ENCODE measurements at places on chromosomes 1 and 21. TPM values are rescaled to one million over a fixed set of nuclear protein-coding genes. Genes with fewer than 3 reads are reported as not detected.

DNA sequence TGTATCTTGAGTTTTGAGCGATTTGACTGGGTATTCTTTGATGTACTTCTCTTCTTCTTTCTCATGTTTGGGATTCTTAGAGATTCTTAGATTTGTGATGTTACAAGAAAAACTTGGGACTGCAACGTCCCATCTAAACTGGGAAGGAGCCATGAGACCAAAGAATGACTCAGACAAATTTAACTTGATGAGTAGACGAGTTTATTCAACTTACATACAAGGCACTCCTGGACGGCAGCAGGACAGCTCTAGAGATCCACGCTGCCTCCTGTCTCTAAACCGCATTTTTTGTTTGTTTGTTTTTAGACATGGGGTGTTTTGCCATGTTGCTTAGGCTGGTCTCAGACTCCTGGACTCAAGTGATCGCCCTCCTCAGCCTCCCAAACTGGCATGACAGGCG, 137.1 kb downstream of the PIK3R3 start:
- DNase-seq, result no peak

The NGF gene
- total RNA-seq, result not detected

DNA sequence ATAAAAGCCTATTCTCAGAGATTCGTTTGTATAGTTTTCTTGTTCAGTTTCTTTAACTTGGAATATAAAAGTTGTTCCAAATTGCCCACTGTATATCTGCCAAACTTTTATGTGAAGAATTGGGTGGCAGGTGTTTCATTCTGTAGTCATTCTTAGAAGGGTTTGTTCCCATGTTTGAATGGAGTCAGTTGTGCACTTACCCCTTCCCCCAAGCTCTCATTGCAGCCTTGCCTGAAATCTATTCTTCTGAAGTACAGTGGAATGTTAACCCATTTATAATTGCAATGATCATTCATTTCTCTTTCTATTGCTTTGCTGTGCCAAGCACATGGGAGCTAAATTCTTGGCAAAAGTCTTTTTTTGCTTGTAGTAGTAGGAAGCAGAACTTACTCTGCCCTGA, 375.3 kb upstream of the C1orf87 start:
- DNase-seq, result no peak

DNA sequence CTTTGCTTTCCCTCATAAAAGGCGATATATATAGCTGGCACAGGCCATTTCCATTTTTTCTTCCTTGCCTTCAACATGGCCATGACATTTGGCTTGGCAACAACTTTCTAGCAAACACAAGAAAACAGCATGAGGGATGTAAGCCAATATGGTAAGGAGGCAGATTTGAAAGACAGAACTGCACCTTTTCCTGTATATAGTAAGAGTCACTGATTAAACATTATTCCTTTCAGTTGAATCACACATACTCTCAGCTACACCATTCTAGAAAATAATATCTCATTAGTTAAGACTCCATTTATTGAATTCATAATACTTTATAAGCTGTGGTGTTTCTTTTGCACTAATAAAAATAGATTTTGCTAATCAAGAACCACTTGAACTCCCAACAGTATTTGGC, 9.5 kb downstream of the SIKE1 start:
- DNase-seq, result no peak

DNA sequence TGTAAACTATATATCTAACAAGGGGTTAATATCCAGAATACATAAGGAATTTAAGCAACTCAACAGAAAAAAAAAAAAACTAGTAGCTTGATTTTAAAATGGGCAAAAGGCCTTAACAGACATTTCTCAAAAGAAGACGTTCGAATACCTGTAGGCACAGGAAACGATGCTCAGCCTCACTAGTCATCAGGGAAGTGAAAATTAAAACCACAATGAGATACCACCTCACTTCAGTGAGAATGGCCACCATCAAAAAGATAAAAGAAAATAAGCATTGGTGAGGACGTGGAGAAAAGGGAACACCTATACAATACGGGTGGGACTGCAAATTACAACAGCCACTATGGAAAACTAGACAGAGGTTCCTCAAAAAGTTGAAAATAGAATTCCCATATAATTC, 37.3 kb downstream of the NPHP4 start:
- DNase-seq, result no peak

DNA sequence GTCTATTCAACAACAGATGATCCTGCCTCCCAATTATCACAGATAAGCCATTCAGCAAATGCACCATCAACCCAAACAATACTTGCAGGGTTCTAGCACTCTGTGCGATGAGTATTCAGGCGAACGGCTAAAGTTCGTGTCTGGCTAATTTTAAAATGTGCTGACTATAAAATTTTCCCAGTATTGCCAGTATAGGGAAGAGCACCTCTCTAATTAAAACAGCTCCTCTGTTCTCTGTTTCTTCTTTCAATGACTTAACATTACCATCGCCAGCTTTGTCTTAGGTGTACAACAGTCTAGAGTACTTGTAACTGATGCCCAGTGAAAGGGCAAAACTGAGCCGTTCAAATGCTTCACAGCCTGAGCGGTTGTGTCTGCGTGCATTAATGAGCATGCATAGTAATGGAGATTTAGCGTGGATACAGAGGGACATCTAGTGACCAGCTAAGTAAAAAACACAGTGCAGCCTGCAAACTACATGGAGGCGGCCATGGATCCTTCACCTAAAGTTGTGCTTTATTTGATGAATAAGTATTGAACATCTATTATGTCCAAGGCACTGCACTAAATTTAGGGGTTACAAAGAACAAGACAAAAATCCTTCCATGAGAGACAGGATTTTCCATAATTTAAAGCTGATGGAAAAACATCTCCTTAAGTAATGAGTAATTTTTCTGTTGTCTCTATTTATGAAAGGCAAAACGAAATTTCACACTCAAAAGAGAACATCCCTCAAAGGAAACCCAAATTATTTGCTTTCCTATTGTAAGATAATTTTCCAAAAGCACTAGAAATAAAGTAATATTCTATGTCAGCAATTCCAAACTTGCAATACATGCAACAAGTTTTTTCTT, 120.0 kb downstream of the SETD4 start:
- DNase-seq, result no peak

DNA sequence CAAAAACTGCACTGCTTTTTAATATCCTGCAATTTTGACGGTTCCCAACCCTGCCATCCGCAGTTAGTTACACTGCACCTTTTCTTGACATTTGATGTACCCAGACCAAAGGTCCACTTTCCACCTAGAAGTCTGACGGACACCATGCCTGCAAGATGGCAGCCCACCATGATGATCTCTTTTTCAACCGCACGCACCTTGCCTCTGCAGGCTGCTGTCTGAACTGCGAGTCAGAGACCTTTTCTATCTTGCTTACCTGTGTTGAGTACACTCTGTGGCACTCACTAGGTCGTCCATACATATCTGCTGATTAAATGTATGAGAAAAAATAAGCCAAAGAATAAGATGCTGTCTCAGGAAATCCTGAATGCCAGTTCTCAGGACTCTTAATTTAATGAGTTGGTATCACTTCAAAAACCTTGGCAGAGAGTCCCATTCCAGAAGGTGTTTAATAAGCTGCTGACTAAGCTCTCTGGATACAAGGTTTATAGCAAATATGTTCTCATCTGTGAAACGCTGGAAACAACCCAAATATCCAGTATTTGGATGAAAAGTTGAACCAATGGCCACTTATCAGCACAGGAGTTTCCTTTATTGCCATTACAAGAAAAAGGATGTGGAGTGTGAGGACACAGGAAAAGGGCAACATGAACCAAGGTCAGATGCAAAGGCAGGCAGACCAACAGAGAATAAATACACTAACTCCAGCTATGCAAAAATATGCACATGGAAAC, 37.9 kb downstream of the GNG12 start:
- DNase-seq, result no peak

DNA sequence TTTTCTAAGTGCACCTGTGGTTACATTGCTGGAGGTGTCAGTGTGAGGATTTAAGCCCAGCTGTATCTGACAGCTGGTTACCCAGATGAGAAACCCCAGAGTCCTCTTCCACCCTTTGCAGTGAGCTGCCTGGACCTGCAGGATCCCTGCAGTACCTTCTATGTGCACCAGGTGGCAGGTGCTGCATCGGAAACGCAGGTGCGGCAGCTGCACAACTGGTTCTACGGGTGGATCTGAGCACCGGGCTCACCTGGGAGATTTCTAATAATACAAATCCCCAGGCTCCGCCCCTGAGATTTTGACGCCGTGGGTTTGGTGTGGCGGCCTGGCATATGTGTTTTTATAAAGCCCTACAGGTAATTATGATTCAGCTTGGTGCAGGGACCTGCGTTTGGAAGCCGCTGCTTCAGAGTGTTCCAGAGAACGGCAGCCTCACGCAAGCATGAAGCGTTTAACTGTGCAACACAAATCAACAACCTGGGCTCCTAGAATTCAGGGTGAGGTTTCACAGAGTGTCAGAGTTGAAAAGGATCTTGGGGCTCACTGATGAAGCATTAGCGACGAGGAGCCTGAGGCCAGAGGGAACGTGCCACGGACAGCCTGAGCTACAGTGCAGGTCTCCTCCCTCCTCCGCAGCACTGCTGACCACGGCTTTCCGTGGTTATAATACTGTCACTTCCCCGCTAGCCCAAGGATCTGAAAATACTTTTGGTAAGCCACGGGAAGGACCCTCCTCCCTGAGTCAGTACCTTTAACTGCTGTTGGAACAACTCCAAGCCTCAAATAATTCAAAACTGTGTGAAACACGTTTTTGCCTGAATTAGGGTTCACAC, 96.7 kb upstream of the TRABD2B start:
- no peak for DNase-seq

The ZNF648 gene
- not detected for total RNA-seq

DNA sequence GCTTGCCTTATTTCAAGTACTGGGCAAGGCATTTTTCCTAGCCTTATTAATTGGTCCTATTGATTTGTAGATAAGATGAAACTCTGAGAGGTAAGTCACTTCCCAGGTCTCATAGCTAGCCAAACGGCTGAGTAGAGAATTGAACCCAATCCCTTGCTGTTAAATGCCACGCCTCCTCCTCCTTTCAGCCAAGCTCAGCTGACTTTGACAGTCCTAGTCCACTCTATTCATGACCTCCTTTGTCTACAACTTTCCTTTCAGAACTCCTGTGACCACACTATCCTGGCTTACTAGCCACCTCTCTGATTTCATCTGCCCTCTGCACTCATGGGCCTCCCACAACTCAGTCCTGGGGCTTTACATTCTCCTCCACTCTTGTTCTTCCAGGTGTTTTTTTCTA, 3.9 kb upstream of the NGF start:
- DNase-seq, result no peak

The C1orf87 gene
- not detected for total RNA-seq

DNA sequence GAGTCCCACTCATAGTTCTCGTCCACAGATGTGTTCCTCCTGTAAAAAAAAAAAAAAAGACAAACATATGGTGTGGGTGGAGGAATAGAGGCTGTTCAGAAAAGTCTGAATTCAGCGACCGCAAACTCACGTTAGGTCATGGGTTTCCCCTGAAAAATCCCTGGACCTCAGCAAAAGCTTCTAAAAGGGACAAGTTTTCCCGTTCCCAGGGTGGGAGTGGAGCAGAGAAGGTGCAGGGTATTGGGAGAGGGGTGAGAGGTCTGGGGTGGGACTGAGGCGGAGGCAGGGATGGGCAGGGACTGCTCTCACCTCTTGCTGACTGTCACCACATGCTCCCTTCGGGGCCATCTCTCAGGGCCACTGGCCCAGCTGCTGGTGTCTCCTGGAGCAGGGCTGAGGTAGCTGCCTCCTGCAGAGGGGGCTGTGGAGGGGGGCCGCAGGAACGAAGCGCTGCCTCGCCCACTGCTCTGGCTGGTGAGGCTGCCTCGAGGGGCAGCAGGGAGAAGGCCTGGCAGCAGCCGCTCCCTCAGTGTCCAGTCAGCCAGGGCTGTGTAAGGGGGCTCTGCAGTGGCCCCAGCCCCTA, 2.6 kb upstream of the TAGLN2 start:
- DNase-seq, result no peak

DNA sequence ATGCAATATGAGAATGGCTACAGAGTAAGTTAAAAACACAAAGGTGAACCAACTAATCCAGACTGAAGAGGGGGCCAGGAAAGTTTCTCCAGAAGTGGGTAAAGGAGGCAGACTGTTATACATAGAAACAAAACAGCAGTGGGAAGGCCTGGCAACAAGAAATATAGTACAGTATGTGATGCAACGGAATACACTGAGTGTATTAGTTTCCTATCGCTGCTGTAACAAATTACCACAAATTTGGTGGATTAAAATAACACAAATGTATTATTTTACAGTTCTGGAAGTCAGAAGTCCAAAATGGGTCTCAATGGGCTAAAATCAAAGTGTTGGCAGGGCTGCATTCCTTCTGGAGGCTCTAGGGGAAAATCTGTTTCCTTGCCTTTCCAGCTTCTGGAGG, 95.2 kb downstream of the ZSWIM5 start:
- no peak for DNase-seq

DNA sequence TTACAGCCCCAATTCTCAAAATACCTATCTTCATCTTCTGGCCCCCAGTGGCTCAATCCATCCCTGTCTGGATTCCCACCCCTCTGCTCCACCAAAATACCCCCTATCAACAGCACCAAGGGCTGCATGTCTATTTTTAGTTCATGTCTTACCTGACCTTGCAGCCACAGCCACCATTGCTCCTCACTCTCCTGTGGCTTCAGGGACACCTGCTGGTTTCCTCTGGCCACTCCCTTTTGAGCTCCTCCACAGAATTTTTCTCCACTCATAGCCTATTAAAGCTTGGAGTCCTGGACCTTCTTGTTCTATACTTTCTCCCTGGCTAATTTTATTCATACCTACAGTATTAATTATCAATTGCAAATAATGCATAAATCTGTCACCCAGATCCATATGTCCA, 125.3 kb upstream of the NGF start:
- no peak for DNase-seq

DNA sequence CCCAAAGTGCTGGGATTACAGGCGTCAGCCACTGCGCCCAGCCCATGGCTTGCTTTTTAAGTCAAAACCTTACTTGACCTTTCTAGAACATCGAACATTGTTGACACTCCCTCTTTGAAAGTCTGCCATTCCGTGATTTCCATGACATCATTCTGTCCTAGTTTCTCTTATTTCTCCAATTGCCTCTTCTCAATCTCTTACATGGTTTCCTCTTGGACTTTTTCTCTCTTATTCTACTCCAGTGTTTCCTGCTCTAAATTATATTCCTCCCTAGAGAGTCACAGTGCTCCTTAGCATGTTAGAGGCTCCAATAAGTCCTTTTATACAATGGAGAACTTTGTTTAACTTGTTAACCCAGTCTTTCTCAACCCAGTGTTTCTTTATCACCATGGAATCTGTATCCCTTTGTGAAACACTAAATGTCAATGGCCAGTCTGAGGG, 25.5 kb downstream of the JAM2 start:
- no peak for DNase-seq

DNA sequence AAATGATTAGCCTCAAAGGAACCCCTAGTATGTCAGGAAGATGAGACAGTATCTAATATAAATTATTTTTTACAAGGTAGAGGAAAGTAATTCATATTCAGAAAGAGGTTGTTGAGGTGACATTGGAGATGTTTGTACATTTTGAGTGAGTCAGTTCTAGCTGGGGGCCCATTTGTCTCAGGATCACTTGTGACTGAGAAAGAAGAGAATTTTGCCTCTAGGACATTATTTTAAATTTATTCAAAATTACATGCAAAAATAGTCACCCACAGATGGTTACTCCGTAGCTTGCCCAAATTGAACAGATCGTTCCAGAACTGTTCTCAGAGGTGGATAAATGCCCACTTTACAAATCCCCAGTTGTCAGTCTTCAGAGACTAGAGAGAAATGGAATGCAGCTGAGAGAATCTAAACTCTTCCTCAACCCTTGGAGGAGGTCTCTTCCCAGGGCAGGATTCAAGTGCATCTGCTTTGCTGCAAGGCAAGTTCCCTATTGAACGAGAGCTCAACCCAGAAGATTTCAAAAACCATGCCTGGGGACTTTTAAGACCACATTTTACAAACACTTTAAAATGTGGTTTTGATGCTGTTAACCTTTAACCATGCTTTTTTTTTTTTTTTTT, 987.8 kb upstream of the ADAMTS5 start:
- no peak for DNase-seq

The OTUD7B gene
- 18.9 TPM for total RNA-seq
